ENCODE measurements at places on chromosomes 7 and 10. TPM values are rescaled to one million over a fixed set of nuclear protein-coding genes. Genes with fewer than 3 reads are reported as not detected.

The ICA1 gene
- polyA plus RNA-seq, result 0.25 TPM

The GPR26 gene
- not detected for polyA plus RNA-seq

The OR2A1 gene
- polyA plus RNA-seq, result not detected

The TRPV5 gene
- polyA plus RNA-seq, result not detected

The SPDYE11 gene
- 0.19 TPM for polyA plus RNA-seq

The TSPAN12 gene
- polyA plus RNA-seq, result not detected

The TCAF2 gene
- polyA plus RNA-seq, result 2.4 TPM

The SLC26A5 gene
- polyA plus RNA-seq, result not detected

The CALML5 gene
- not detected for polyA plus RNA-seq

The TAS2R4 gene
- polyA plus RNA-seq, result not detected

The PARG gene
- polyA plus RNA-seq, result 16.7 TPM

The CRYGN gene
- not detected for polyA plus RNA-seq

The SPDYE8 gene
- 0.19 TPM for polyA plus RNA-seq

The GPER1 gene
- polyA plus RNA-seq, result 0.66 TPM

The CHCHD2 gene
- polyA plus RNA-seq, result 530 TPM

The C10orf53 gene
- polyA plus RNA-seq, result not detected

The PTN gene
- polyA plus RNA-seq, result not detected

The FAM25C gene
- not detected for polyA plus RNA-seq
